ENCODE measurements at places on chromosomes 6 and 20.

- DNase-seq, result no peak
Measured at GRCh38 chr20:23634985-23635767, 2.6 kb downstream of the CST3 start.

DNA sequence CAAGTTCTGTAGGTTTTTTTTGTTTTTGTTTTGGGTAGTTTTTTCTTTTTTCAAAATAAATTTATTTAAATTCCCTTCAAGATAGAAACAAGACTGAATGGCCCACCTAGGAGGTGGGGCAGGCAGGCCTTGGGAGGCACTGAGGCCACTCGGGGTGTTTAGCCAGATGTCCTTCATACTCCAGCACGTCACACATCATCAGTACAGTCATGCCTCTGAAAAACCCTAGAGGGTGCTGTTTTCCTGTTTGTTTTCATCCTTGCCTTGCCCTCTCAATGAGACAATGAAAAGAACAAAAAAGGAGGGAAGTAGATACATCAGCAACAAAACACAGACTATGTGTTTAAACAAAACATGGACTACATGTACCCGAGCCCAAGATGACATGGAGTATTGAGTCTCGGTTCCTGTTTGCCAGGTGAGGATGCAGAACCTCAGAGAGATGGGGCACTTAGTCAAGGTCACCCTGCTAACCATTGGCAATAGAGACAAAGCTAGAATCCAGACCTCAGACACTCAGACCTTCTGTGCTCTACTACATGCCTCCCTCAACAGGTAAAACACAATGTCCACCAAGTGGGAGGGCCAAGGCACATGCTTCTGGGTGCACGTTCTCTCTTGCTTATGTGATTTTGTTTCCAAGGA is 26.8 kb upstream of the CLIC5 start:
- peak; percentile 45 for DNase-seq

DNA sequence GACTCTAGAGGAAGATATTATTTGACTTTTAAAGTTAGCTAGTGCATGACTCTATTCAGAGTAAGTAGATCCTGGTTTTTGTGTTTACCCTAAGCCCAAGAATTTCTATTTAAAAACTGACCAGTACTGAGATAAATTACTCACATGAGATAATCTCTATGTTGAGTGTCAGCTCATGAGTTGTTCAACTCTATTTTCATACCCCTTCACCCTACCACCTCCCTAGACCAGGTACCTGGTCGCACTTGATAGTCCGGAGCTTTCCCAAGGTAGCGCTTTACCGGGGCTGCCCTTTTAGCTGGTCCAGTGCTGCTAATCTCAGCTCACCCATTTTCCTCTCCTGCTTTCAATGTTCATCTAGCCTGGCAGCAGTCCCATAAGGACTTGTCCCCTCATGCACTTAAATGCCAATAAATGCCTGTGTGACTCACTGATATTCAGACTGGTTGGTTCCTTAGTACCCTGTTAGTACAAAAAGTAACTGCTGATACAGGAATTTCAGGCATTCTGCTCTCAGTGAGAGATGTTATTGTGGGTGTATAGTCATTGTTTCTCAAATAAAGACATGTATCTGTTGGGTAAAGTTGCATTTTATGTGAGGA is 503.9 kb downstream of the ADGRB3 start:
- DNase-seq, result no peak

DNA sequence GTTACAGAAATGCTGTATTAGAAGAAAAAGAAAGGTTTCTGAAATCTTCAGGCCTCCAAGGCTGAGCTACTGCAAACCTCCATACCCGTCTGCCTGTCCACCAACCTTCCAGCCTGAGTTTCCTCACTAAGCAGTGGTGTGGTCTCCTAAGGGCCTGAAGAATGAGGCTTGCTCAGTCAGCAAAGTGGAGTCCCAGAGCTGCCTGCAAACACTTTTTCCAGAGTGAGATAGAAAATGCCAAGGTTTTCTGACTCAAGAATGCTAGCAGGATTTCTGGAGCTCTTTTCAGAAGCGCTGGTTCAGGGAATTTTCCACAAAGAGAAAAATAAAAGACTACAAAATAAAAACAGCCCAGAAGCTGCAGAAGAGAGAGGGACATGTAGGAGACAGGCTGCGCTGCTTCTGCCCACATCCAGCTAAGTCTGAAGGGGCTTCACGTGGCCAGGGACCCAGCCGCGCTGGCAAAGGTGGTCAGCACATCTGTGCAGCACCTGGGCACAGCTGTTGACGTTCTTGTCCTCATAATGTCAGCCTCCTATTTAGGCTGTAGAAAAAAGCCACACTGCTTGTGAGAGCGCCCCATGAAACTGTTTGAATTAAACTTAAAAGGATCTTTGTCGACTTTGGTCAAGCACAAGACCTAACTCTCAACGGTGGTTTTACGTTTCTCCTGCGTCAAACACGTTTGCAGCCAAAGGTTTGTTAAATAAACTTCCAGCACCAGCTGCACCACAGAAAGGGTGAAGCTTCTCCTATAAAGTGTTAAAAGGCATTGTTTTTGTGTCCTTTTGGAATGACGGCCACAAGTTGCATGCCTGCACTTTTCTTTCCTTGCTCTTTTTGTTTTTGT is 209.0 kb downstream of the THBS2 start:
- no peak for DNase-seq

DNA sequence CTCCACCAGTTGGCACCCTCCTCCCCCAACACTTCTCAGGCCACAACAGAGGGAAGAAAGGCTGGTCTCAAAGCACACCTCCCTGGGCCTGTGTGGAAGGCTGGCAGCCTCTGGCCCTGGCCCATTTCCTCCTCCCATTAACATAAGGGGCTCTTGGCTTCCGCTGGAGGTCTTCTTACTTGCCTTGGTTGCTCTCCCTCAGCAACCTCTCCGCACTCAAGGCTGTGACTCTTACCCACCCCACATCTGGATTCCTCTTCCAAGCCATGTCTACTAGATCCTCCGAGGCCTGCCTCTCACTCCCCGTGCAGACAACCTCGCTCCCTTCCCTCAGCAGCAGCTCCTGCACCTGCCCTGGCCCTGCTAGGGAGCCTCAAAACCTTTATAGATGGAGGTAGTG is 112.2 kb upstream of the PRND start:
- DNase-seq, result no peak
